Activated CD8-positive, alpha-beta memory T cell treated with anti-CD3 and anti-CD28 coated beads, Interleukin-2, amount 10 ng/mL, durations not matched to agents 7 days and 5 days (primary cell): ENCODE measurements at places on chromosomes 3 and 15. TPM values are rescaled to one million over a fixed set of nuclear protein-coding genes. Genes with fewer than 3 reads are reported as not detected.
A peak's percentile ranks its signal among the peaks of the same experiment; 100 is the strongest.

Gene TRPM1
- not detected for total RNA-seq

Gene NAALADL2
- not detected for total RNA-seq

Gene TTC23
- total RNA-seq: 1.2 TPM

Gene POTEB2
- not detected for total RNA-seq

Gene CFAP20DC
- 1.4 TPM for total RNA-seq

Gene CCDC39
- total RNA-seq: not detected

Gene FOXB1
- 1.2 TPM for total RNA-seq

Gene ANKRD34C
- not detected for total RNA-seq

Gene PP2D1
- not detected for total RNA-seq

Gene PXYLP1
- total RNA-seq: 18.4 TPM

Gene SMCO1
- not detected for total RNA-seq

- DNase-seq: no peak
These were observed 79.9 kb upstream of the MITF start for GRCh38 chr3:69659180-69659910.

GRCh38 chr15:57172925-57173324 lies 203.4 kb upstream of the CGNL1 start:
- no peak for DNase-seq

GRCh38 chr15:79357566-79357965 lies 46.7 kb downstream of the TMED3 start:
- DNase-seq: no peak

GRCh38 chr3:62951037-62951613 lies 75.9 kb upstream of the CADPS start:
- DNase-seq: no peak

DNA sequence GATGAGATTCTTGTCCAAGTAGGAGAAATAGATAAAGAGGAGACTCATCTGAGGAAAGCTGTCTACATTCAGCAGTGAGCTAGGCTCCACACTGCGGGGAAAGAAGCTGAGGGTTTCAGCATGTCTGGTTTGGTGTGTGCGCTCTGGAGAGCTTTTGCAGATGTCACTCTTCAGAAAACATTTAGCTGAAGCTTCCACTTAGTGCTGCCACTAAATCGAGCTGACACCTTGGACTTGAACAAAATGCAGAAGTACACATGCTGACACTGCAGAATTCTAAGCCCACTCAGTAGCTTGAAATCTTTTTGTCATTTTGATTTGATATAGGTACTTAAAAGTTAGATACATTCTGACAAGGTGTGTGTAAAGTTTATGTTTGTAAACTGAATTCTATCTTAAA lies 32.3 kb upstream of the CRTC3 start:
- no peak for DNase-seq

DNA sequence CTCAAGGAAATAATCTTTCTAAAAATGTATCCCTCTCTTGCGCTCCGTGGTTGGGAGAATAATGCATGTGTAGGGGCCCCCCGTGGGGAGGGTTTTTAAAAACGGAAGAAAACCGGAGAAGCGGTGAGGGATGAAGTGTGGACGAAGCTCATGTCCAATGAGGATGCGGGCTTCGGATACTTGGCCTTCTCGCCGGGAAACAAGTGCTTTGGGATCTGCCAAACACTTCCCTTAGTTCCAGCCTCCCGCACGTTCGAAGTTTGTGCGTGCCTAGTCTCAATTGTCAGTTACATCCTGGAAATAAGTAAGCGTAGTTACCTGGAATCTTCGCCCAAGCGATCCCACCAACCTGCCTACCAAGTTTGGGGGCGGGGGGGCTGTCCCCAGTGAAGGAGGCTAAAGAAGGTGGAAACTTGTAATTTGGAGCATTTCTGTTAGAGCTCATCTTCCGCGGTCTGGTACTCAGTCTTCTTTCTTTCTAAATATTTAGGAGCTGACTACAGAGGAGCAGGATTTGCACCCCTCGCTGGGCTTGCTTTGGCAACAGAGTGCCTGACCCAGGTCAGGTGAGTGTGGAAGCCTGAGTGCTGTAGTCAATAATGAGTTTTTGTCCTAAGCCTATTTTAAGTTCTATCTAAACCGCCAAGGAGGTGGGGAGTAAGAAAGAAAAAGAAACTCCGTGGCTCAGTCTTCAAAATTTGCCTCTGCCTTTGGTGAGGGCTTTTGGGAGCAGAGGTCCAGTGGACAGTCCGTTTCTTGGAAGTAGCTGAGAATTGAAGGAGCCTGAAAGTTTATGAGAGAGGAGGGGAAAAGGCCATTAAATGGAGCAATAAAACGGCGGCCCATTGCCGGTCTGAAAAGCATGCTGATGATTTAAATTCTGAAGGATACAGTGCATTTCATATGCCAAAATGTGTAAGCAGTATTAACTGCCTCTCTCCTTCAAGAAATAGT lies 1.1 kb downstream of the ITPR1 start:
- no peak for DNase-seq

- DNase-seq: no peak
These were observed 48.4 kb upstream of the IP6K2 start for GRCh38 chr3:48765376-48765775.

DNA sequence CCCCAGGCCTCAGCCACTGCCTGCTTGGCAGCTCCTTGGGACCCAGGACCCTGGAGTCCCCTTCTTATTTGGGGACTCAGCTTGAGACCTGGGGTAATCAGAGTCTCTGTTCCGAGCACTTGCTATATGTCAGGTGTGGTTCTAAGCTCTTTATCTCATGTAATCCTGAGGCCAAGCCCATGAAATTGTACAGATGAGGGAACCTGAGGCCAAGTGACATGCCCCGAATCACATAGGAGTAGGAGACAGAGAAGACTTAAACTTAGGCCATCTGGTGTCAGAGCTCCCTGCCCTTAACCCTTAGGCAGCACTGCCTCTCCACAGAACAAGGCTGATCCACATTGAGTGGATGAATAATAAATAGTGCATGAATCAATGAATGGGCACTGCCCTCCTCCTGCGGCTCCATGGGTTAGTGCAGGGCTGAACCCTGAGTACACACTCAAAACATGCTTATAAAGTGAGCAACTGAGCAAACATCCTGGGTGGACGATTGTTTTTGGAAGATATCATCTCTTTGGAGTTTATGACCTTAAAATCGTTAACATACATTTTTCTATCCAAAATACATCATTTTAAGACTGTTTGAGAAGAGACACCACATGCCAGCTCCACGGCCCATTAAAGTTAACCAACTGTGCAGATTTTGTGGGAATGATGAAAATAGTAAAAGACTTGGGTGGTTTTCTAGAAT lies 33.2 kb upstream of the IQSEC1 start:
- no peak for DNase-seq

- peak; percentile 56 for DNase-seq
These were observed 68.5 kb downstream of the TMCC1 start for GRCh38 chr3:129824926-129825541.

DNA sequence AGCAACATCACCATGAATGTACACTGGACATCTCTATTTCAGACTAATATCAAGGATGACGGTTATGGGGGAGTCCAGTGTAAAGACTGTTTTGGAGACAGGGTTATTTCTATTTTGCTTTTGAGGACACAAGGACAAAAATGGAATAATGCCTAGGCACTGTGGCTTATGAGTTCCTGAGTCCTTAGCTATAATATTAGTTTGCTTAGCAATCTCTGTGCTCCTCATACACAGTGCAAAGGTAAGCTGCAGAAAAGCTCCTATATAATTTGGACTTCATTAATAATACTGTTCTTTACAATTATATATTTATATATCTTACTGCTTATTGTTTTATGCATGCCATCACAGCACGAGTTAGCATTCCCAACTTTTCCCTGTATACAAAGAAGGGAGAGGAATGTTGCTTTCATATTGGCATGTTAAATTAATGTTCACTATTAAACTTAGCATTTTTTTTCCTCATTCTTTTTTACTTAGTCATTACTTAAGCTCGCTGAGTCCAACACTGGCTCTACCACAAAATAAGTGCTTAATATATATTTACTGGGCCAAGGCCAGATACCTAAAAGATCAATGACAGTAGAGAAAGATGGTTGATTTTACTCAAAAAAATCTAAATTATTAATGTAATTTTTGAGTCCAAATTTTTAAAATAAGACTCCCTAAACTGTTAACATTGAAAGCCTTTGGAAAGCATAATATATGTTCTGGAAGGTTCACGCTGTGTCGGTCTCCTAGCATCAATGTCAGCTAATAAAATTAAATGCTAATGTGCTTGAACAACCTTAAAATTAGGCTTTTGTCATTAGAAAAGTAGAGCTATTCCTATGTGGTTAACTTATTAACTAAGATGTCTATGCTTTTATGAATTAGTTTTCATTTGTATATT lies 13.8 kb downstream of the THBS1 start:
- no peak for DNase-seq

- no peak for DNase-seq
These were observed 141.7 kb downstream of the MEIS2 start for GRCh38 chr15:36958606-36959005.

- DNase-seq: no peak
These were observed 37.5 kb upstream of the CCR4 start for GRCh38 chr3:32913790-32914446.

GRCh38 chr15:43095243-43095642 lies 10.6 kb downstream of the UBR1 start:
- no peak for DNase-seq

DNA sequence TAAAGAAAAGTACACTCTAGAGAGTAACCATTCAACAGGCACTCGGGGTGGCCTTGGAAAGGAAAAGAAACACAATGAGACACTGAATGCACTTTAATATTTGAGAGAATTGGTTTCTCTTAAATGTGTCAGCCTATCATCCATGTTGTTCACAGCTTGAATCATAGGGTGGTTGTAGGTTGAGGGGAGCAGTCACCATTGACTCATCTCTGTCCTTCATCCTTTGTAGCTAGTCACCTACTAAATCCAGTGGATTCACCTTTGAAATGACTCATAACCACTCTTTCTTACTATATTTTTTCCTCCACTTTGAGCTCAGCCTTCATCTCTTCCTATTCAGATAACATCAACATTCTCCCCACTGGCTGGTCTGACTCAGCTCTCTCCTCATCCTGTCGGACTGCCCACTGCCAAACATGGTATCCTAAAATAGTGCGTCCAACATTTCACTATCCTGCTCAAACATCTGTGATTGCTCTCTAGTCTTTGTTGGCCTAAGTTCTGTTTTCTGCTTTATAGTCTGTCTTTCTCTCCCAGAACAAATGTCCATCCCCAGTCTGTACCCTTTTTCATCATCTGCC lies 182.7 kb upstream of the GADL1 start:
- DNase-seq: peak; percentile 49

GRCh38 chr3:177449360-177450006 lies 252.2 kb upstream of the TBL1XR1 start:
- DNase-seq: no peak

GRCh38 chr3:10977892-10978510 lies 14.5 kb upstream of the SLC6A1 start:
- DNase-seq: no peak

GRCh38 chr3:13254028-13254951 lies 165.8 kb downstream of the NUP210 start:
- no peak for DNase-seq

DNA sequence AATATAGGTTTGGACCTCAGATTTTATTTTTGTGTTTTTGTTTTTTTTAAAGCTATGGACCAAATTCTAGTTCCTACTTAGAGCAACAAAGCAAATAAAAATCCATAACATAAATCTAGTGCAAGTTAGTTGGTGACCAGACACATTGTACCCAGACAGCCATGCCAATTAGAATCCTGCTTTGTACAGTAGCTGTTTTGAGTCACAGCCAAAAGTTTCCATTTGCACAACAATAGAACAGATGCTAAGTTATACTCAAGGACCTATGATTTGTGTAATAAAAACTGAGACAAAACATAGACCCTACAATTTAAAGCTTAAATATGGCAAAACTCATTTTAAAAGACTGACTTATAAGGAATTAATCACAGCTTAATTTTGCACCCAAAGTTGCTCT lies 513.1 kb upstream of the CBLB start:
- no peak for DNase-seq

DNA sequence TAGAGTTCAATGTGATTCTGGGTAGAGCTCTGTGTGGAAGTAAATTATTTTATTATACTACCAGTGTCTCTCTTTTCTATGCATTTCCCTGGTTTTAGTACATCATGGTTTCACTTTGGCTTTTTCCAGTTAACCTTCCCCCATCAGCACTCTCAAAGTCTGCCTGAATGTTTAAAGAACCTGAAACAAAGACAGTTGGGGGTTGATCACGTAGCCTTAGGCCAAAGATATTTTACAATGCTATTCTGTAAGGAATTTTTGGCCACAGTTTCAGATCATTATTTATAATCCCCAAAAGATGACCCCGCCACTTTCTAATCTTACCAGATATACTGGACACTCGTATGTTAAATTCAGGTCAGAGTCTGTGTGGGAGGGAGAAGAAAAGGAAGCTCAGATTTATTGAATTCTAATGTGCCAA lies 156.3 kb upstream of the TMC3 start:
- no peak for DNase-seq

- DNase-seq: no peak
These were observed 151.1 kb downstream of the DOCK3 start for GRCh38 chr3:50825841-50826240.

DNA sequence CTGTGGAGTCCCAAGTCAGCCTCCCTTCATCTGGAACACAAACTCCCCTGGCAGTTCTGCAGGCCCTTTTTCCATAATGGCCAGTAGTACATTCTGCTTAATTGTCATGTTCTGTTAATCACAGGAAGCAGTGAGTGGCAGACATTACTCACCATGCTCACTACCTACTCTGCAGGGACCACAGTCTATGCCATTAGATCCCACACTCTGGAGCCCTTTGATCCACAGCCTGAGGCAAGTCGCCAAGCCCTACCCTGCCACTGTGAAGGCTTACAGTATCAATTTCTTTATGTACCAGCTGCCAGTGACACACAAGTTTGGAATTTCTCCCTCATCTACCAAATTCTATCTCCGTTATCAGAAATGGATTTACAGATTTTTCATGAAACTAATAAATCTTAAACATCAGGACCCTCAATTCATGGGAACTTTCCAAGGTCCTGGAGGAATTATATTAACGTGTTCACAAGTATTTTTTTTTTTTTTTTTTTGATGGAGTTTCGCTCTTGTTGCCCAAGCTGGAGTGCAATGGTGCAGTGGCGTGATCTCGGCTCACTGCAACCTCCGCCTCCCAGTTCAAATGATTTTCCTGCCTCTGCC lies 20.6 kb upstream of the WWTR1 start:
- no peak for DNase-seq

DNA sequence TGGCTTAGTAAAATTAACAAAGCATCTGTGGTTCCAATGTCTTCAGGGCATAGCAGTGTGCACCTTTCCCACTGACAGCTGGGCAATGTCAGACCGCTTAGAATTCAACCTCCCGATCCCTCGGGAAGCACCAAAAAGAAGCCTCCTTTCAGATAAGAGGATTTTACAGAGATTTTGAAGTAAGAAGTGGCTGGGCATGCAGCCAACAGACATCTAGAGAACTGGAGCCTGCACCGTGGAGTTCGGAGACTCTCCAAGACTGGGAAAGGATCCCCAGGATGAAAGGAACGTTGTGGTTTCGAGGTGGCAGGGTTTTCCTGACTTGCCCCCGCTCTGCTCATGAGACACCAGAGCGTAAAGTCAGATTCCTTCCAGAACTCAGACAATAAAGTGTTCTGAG lies 5.3 kb downstream of the FAM174B start:
- DNase-seq: no peak

DNA sequence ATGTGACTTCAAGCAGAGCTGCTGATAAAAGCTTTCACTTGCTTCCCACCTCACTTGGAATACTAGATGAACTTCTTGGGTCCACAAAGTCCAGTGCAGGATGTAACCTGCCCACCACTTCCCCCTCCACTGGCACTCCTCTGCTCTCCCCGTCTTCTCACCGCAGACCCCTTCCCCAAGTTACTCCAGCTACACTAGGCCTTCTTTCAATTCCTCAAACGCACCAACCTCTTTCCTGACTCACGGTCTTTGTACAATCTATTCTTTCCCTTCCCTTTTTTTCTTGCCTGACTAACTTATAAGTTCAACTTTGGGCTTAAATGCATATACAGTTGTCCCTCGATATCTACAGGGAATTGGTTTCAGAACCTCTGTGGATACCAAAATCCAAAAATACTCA lies 5.2 kb upstream of the ATP13A3 start:
- no peak for DNase-seq
